ENCODE measurements at places on chromosomes 5 and 9.

DNA sequence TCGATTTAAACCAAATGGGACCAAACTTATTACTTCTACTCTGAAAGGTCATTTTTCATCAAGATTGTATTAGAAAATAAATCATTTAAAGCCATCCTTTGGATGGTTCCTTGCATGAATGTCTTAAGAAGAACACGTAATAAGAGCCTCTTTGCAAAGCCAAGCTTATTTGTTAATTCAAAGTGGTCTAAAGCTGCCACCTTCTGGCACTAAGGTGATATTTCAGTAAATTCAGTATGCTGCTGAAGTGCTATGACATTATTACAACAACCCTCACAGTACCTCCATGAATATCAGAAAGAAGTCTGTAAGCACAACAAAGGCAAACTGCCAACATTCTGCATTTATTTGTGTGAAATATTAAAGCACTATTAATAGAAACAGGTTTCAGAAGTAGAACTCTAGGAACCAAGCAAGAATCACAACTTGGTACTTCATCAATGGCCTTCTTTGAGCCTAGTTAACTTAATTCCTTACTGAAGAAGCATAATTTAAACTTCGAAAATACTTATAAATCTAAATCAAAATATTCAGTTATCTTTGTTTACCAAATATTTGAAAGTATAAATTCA lies 53.1 kb upstream of the TYRP1 start:
- DNase-seq: peak; percentile 89

DNA sequence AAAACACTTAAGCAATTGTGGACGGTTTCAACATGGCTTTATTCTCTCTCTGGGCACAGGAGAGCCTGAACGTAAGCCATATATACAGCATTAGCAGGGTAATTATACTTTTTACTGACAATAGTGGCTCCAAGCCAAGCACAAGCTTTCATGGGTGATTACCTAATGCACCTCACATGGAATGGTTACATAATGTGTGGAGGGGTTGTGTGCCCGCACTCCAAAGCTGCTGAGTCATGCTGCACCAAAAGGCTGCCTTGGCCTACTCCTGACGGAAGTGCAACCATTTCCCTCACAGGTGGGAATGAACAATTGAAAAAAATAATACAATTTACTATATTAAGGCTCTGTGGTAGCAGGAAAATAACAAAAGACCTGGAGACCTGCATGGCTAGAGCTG lies 86.5 kb upstream of the ATP10B start:
- no peak for DNase-seq

- no peak for DNase-seq
Observed at GRCh38 chr9:120351106-120351505, 228.9 kb downstream of the CDK5RAP2 start.

GRCh38 chr9:135090547-135090946 lies 3.1 kb downstream of the OLFM1 start:
- no peak for DNase-seq

- no peak for DNase-seq
Observed at GRCh38 chr5:83956386-83956785, 235.7 kb upstream of the HAPLN1 start.

- DNase-seq: no peak
Observed at GRCh38 chr5:74409166-74409706, 231.3 kb downstream of the ENC1 start.

DNA sequence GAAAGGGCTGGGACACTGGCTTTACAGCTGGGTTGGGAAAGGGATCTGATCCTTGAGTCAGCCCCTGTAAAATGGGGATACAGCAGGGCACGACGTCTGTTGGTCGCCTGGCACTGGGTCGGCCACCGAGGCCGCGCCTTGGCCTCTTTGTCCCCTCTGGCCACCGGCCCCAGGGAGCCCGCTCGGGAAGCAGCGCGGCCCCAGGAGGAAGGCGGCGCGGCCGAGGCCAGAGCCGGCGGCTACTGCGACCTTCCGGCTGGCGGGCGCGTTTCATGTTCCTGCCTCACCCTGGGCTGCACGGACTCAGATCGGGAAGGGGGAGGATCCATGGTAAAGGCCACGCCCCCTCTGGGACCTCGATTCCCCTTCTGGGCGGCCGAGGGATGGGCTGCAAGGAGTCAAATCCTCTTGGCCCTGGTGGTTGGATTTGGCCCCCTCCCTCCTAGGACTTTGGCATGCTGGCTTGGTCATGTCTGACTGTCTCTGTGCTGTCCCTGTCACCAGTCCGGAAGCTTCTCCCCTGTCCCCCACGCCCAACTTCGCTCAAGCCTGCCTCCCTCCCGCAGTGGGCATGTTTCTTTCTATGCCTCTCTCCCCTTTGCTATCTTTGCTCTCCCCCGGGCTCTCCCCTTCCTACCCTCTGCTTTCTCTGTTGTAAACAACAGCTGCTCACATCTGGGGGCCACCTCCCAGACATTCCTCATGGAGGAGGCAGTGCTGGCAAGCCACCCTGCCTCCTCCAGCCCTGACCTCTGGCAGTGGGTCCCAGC lies 25.8 kb downstream of the FPGS start:
- peak; percentile 55 for DNase-seq

DNA sequence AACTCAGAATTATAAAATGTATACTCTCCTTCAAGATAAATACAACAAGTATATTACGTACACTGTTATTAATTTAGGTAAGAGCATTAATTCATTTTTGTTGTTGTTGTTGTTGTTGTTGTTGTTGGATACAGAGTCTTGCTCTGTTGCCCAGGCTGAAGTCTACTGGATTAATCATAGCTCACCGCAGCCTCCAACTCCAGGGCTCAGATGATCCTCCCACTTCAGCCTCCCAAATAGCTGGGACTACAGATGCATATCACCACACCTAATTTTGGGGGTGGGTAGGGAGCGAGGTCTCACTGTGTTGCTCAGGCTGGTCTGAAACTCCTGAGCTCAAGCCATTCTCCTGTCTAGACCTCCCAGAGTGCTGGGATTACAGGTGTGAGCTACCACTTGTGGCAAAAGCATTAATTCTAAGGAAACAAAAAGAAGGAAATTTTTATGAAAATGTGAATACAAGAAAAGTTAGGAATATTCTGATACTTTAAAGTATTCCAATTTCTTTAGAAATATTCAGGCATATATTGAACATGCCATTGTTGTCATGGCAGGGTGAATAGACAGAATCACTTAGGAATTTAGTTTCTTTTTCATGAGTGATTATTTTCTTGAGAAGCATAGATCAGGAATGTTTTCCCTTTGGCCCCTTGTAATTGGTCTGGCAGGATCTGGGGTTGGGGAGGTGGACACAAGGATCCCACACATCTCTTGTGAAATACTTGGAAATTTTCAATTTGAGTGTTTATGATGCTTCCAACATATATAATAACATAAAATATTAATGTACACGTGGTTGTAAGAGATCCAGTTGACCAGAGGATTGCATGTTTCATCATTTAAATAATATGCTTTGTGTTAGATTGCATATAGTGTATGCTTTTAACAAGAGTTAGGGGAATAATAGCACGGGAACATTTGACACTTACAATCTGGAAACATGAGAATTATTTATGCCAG lies 263.6 kb downstream of the FANCC start:
- peak; percentile 42 for DNase-seq

DNA sequence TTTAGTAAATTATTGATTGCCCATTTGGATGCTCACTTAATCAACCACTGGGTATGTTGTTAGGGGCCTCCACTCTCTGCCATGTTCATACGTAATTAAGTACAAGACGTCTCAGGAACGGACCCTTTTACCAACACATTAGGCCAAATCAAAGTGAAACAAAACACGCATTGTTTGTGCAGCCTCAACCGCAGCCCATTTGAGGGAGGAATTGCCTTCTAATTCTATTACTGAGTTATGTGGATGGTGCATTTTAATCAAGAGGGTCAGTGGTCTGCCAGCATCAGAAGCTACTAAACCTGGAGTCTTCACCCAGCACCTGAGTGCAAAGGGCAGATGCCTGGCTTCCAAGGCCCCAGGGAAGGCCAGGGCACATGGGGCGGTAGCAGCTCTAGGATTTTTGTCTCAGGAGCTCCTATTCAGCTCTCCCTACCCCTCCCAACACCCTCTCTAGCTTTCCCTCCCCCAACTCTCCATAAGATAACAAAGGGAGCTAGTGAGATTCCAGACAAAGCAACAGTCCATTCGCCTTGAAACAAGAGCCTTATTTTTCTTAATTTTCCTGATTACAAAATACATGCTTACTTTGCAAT lies 7.9 kb upstream of the MED27 start:
- DNase-seq: no peak

- DNase-seq: no peak
Observed at GRCh38 chr5:146902471-146902870, 23.9 kb upstream of the PPP2R2B start.

DNA sequence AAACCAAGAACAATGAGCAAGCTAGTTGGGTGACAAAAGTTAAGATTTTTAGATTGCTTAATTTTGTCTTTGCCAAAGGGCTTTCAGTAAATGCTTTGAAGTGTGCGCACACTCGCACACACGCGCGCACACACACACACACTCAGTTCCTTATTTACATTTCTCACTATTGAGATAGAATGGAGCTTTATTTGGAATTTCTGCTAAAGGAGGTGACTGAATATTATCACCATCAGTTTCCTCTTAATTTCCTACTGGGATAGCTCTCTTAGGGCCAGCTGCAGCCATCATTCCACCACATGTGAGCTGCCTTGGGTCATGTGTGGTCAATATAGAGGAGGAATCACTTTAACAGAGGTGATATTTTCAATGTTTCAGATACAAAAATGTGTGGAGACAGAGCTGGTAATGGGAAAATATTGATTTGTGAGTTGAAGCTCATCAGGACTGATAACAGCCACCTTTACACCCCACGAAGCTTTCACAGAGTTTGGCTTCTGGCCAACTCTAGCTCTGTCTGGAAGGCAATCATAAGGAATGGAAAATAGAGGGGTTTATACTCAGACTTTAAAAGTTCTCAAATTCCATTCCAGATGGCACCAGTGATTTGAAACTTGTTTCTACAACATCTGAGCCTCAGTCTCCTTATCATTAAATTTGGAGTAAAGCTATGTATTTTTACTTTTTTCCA lies 99.9 kb downstream of the MACIR start:
- DNase-seq: no peak

DNA sequence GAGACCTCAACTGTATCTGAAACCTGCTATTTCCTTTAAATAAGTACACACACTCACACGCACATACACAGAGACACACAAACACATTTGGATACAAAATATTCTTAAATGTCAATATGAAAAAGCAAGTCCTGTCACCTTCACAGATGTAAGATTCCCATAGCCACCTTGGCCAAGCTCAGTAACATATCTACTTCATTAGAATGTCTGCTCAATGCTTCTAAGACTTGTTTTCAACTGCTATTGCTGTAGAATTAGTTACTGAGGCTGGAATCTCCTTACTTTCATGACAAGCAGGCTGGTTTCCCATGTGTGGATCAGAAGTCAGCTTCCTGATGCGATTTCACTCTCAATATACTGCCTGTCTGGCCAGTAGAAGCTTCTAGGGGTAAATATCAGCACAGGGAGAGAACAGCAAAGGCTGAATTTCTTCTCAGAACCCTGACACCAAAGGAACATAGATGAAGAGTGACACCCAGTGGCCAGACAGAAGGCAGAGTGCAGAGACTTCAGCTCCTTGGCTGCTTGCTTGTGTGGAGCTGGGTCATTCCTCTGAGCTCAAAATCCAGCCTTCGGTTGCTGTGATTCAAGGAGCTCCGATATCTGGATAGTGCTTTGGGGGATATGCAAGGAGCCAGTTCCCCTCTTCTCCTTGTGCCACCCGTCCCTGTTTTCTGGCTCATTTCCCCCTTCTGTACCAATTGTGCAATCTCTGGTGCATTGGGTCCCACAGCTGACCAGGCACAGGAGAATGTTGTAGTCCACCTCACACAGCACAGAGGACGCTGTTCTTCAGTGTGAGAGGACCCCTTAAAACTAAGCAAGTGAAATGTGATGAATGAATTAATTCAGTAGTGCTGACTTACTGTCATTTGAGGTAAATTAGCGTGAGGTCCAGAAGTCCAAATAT lies 26.6 kb upstream of the ABLIM3 start:
- DNase-seq: peak; percentile 76

DNA sequence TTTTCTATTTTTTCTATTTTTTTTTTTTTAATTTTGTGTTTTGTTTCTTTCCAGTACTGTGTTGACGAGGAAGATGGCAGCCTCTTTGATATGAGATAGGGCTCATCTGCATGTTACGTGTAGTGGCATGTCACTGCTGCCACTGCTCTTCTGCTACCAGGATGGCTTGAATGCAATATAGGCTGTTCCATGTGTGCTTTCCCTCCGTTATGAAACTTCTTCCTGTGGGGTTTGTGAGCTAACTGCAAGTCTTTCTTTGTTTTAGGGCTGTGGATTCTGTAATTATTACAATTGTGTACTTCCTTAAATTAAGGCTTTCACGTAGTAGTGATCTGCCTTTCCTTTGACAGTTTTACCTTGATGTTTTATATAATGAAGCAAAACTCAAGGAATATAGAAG lies 184.6 kb downstream of the KDM4C start:
- no peak for DNase-seq

DNA sequence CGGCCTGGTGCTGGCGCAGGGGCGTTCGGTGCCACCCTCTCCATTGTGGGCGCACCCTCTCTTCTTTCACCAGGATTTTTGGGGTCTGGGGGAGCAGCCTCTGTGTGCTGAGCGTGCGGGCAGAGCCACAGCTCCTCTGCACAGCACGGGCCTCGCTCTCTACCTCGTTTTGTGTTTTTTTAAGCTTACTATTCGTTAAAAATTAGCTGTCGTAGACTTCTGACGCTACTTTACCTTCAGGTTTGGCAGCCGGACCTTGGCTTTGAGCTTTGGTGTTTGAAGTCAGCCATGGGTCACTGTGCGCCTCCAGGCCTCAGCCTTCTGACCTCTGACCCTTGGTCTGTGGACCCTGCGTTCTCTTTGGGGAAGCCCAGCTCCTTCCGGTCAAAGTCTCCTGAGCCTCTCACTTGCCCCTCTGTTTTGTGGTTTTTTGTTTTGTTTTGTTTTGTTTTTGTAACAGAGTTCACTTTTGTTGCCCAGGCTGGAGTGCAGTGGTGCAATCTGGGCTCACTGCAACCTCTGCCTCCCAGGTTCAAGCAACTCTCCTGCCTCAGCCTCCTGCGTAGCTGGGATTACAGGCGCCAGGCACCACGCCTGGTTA lies 88.2 kb upstream of the CACNA1B start:
- no peak for DNase-seq

DNA sequence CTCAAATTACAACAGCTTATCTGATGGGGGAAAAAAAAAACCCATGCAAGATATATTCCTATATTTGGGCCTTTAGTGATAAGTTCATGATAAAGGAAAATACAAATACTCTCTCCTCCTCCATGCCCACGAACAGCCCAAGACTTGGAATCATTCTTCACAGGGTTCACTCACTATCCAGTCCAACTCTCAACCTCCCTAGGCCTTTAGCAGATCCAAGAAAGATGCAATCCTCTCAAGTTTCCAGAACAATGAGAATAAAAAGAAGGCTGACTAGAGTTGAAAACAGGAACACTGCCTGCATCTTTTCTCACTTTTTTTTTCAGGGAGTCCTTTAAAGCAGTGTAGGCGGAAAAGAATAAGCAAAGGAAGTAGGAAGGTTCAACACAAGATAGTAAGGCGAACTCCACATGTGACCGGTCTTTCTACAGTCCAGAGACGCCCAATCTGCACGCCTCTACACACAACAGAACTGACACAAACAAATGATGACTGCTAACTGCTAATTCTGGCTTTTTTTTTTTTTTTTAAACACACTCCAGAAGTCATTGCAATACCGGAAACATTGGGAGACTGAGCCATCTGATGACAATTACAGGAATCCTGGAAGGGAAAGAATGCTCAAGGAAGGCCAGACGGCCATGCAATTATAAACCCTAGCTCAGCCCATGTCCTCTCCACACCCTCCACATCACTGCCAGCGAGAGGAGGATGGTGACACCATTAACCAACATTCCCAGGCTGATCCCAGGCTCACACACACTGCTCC lies 75.4 kb downstream of the BNC2 start:
- peak; percentile 76 for DNase-seq

GRCh38 chr9:95202076-95202681 lies 115.3 kb downstream of the FANCC start:
- DNase-seq: no peak

All from amniotic epithelial cell (primary cell).